Myometrial cell (primary cell): ENCODE measurements at places on chromosomes 6 and 20. TPM values are rescaled to one million over a fixed set of nuclear protein-coding genes. Genes with fewer than 3 reads are reported as not detected.

The RIPPLY2 gene
- not detected in 2 replicates for total RNA-seq

The KHDRBS2 gene
- not detected in 2 replicates for total RNA-seq

The IL17A gene
- not detected in 2 replicates for total RNA-seq

The PDE10A gene
- total RNA-seq, result under 0.01 and 0.53 TPM in 2 replicates

The BANF2 gene
- total RNA-seq, result not detected in 2 replicates

The PGK2 gene
- not detected in 2 replicates for total RNA-seq

The ID4 gene
- total RNA-seq, result 3.5 and 4.4 TPM in 2 replicates
